GM23338 (cell line): ENCODE measurements at places on chromosomes 12 and 14. TPM values are rescaled to one million over a fixed set of nuclear protein-coding genes. Genes with fewer than 3 reads are reported as not detected.
A peak's percentile ranks its signal among the peaks of the same experiment; 100 is the strongest.

DNA sequence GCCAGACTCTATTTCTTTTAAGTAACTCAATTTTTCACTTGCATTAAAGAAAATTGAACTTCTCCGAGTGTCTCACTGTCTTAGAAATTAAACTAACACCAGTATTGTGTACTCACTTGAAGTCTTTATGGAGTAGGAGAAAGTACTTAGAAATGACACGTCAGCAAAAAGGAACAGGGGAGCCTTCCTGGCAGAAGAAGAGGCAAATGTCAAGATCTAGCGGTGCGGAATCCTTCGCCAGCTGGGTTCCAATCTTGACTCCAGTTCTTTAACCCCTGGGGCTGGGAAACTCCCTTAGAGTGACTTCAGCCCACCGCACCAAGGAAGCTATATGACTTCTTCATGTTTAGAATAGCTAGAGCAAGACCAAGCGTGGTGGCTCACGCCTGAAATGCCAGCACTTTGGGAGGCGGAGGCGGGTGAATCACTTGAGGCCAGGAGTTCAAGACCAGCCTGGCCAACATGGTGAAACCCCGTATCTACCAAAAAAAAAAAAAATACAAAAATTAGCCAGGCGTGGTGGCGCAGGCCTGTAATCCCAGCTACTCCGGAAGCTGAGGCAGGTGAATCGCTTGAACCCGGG, 34.4 kb downstream of the WBP11 start:
- peak; percentile 59 for DNase-seq

DNA sequence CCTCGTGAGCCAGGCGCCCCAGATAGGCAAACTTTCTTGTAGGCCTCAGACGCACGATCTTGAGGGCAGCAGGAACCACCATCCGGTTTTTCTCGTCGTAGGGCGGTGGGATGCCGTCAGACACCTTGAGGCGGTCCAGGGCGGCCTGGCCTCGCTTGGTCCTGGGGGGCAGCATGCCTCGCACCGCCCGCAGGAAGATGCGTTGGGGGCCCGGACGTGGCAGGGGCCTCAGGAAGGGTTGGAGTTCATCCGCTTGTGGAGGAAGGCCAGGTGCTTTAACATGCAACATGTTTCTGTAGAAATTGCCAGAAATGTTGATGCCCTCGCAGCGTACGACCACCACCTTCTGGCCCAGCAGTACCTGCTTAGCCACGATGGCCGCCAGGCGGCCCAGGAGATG, 5.5 kb upstream of the TSPAN9 start:
- DNase-seq: no peak

DNA sequence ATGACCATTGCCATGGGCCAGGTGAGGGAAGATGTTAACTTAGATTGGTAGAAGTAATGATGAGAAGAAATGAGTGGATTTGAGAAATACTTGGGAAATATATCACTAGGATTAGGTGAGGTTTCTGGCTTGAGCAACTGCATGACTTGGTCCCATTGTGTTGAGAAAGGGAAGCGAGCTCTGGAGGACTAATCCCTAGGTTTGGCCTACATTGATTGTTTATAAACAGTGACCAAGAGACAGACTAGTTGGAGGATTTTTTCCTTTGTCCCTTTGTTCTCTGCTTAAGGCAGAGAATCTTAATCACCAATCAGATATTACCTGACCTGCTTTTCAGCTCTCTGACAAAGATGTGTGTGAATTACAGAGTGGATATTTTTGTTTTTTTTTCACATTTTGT, 100.5 kb downstream of the AEBP2 start:
- no peak for DNase-seq

DNA sequence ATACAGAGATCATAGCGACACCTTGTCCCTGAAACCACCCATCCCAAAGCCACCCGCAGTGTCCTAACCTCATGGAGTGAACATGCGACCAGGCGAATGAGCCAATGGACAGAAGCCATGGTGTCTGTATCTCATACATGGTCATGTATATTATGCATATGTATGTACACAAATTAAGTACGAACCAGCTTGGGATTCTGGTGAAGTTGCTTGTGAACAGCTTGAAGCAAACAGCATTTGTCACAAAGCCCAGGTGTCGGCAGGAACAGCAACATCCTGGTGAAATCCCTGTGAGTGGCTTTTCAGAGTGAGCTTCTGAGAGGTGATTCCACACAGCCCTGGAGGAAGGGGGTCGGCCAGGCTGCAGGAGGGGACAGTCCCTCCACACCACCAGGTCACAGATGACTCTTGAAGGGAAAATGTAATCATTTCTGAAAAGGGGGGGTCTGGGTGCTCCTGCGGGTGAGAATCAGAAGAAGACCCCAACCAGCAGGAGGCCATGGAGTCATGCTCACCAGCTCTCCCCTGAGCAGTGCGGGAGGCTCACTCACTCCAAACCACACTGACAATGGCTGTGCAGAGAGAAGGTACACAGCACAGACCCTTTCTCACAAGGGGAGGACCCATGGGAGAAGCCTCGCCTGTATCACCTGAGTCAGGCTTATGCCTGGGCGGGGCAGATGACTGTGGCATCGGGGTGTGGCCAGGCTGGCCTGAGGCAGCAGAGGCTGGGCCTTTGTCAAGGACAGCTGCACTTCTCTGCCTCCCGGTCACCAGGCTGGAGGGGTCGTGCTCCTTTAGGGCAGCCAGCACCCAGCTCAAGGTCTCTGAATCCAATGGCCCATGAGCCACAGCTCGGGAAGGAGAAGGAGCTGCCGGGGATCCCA, 14.3 kb downstream of the CHGA start:
- no peak for DNase-seq

DNA sequence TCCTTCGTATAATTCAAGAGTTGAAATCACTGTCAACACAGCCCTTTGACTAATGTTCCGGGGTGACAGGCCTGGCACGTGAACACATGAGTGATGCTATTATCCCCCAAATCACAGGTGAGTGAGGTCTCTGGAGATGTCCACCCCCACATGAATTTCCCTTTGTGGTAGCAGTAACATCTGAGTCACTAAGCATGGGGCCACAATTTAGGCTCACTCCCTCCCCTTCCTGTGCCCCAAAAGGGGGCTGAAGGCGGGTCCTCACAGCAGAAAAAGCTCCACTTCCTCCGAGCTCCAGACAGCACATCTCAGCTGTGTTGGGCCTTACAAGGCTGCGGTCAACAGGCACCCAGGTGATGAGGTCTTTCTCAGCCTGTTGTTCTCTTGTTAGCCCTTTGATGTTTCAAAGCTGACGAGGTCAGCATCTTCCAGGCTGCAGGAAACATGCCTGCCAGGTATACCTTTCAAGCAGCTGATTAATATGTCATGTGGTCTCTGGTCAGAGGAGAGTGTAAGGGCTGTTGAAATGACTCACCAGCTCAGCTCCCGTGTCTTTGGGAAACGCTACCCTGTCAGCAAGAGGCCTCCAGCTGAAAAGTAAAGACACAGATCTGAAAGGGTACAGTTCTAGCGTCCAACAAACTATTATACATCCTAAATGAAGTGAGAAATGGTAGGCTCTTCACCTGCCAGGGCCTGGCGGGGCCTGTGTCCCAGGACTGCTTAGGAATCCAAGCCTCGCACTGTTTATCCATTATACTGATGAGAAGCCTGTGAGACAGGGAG, 107.3 kb downstream of the ZFP36L1 start:
- DNase-seq: no peak

DNA sequence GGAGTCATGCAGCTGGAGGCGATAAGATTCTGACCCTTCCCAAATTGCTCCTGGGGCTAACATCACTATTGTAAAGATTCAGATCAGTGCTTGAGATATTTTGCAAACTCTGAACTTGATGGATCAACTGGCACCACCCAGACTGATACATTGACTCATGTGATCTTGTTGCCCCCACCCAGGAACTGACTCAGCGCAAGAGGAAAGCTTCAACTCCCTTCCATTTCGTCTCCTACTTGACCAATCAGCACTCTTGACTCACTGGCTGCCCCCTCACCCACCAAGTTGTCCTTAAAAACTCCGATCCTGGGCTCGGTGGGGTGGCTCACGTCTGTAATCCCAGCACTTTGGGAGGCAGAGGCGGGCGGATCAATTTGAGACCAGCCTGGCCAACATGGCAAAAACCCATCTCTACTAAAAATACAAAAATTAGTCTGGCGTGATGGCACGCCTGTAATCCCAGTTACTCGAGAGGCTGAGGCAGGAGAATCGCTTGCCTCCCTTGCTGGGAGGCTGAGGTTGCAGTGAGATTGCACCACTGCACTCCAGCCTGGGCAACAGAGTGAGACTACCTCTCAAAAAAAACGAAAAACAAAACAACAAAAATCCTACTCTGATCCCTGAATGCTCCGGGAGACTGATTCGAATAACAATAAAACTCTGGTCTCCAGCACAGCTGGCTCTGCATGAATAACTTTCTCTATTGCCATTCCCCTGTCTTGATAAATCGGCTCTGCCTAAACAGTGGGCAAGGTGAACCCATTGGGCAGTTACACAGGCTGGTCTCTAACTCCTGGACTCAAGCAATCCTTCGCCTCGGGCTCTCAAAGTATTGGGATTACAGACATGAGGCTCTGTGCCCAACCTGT, 9.8 kb upstream of the ARF6 start:
- DNase-seq: peak; percentile 72

- DNase-seq: no peak
These were observed 560.4 kb upstream of the FLRT2 start for GRCh38 chr14:84969501-84969900.

DNA sequence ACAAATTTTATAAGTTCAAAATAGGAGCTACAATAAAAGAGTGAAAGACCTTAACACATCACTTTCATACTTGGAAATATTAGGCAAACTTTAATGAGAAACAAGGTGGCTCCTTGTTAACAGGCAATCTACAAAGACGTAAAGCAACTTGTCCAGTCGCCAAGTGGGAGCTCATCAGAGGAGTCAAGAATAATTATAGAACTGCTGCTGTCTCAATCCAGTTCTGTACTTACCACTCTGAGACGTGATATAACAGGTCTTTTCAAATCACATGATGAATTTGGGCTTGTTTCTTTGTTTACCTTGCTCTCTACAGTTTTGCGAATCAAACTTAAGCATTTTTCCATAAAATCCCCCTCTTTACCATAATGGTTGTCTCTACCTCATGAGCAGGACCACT, 3.6 kb downstream of the YBX3 start:
- DNase-seq: no peak

DNA sequence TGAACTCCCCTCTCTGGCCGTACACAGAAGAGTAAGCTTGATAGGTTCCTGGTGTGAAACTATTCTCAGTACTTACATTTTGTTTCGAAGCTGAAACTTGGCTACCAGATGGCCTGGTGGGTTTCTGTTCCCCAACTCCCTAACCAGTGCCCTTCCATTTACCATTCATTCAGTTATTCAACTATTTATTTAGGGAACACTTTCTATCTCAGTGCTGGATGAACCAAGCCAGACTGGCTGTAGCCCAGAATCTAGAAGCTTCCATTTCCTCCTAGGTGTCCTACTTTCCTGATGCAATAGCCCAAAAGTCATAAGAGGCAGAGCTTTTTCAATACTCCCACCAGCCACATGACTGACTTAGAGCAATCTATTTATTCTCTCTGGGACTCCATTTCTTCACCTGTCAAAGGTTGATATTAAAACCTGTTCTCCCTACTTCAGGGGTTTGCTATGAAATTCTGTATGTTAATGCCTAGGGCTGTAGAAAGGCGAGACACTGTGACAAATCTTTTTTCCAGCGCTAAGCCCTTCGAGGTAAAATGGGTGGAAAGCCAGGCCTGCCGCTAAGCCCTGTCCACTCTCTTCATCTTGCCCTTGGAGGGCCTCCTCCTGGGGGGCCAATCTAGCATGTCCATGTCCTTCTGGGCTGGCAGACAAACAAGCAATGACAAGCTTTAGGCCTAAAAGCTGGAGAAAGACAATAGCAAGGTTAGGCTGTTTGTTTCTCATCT, 8.1 kb upstream of the IRF2BPL start:
- DNase-seq: no peak

GRCh38 chr12:93167331-93167730, 210.4 kb upstream of the NUDT4 start:
- DNase-seq: no peak

GRCh38 chr12:25959071-25959961, 834 bp downstream of the RASSF8 start:
- DNase-seq: peak; percentile 64

DNA sequence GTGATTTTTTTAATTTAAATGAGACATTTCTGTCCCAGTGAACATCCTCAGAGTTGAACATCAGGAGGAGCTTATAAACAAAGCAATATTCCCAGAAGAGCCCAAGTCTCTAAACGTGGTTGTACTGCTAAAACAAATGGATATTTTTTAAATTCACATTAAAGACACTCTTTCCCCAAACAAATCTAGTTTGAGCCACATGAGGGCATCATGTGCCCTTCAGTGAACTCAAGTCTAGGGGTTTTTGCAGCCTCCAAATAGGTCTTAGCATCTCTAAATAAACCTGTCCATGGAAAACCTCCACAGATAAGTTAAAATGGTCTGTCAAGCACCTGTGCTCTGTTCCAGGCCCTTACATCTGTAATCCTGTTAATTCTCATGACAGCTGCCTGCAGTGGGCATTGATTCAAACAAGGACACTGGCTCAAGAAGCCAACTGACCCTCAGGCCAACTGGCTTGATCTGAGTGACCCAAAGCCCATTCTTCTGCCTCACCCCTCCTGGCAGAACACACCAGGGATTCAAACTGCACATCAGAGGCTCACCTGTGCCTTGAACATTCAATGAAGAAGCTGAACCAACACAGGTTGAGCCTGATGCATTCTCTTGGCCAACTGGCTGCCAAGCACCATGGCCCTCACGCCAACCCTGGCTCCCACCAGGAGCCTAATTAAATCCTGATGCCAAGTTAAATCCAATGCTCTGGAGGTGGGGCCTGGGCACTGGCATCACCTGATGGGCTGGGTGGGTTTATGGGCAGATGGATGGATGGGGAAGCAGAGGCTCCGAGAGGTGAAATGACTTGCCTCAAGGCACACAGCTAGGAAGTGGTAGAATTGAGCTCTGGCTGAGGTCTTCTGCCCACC, 8.6 kb downstream of the ISCU start:
- DNase-seq: peak; percentile 57

DNA sequence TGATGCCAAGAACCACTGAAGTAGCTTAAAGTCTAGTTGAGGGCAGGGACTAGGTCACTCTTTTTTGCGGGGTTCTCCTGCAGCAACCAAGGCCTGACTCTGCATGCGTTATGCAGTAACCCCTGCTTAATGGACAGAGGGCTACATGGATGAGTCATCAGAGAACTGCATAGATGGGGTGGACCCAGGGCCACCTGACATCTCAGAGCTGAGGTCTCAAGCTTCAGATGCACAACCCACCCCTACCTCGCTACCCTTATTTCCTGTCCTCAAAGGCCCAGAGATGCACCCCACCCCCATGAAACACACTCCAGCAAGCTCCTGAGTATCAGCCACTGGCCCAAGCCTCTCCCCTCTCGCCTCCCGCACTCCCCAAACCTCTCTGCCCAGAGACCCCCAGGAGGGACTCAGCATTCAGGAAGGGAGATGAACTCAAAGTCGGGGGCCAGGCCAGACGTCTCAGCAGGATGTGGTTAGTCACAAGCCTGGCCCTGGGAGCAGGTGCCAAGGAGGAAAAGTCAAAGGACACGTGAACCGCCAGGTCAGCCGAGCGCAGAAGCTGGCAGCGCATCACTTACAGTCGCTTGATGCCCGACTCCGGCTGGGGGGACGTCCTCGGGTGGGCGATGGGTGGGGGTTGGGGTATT, 25.8 kb downstream of the SNRNP35 start:
- DNase-seq: no peak

- DNase-seq: no peak
These were observed 226.8 kb downstream of the C12orf42 start for GRCh38 chr12:103268831-103269514.

Gene UNG
- 209 and 278 TPM in 2 replicates for total RNA-seq

Gene SLC6A15
- total RNA-seq: 22.9 and 27.9 TPM in 2 replicates

Gene LGALS3
- 7.2 and 7.3 TPM in 2 replicates for total RNA-seq

Gene BDKRB1
- total RNA-seq: not detected in 2 replicates

Gene ANKRD33
- 0.27 and 1.7 TPM in 2 replicates for total RNA-seq

Gene IFT81
- total RNA-seq: 7.7 and 17.5 TPM in 2 replicates

Gene PLEKHD1
- 0.28 and 0.35 TPM in 2 replicates for total RNA-seq

Gene PTPRQ
- not detected in 2 replicates for total RNA-seq
